ENCODE measurements at places on chromosomes 6 and 20.

GRCh38 chr20:35719717-35720116 lies 20.5 kb downstream of the ROMO1 start:
- no peak for DNase-seq

- DNase-seq, result no peak
These were observed 32.6 kb upstream of the PCMTD2 start for GRCh38 chr20:64222851-64223525.

GRCh38 chr6:83119742-83120300 lies 52.4 kb downstream of the DOP1A start:
- DNase-seq, result no peak

GRCh38 chr6:139917951-139918630 lies 543.6 kb upstream of the CITED2 start:
- DNase-seq, result no peak

Measured in GM18507 (cell line).